ENCODE measurements at places on chromosomes 1 and 21.
A peak's percentile ranks its signal among the peaks of the same experiment; 100 is the strongest.

- H3K4me3 ChIP-seq, result no peak overlapping the region
- DNase-seq, result no peak
- no peaks in the 10 kb centered on the region for H3K36me3 ChIP-seq
- no peaks in the 10 kb centered on the region for H3K27me3 ChIP-seq
- H3K27ac ChIP-seq, result no peak overlapping the region
Measured at GRCh38 chr1:189103956-189104355, 1373.7 kb downstream of the BRINP3 start.

- H3K4me1 ChIP-seq, result peaks cover 19% of the 10 kb centered on the region
- H3K36me3 ChIP-seq, result no peaks in the 10 kb centered on the region
- H3K4me3 ChIP-seq, result no peak overlapping the region
- H3K27me3 ChIP-seq, result peaks cover 5% of the 10 kb centered on the region
- peak; percentile 82 for DNase-seq
- no peak overlapping the region for H3K27ac ChIP-seq
Measured at GRCh38 chr1:36123356-36123755, 1.7 kb downstream of the COL8A2 start.

- no peaks in the 10 kb centered on the region for H3K36me3 ChIP-seq
- H3K4me1 ChIP-seq, result no peaks in the 10 kb centered on the region
- H3K27ac ChIP-seq, result no peak overlapping the region
- H3K4me3 ChIP-seq, result no peak overlapping the region
Measured at GRCh38 chr1:238370599-238370998, 479.9 kb upstream of the ZP4 start.

DNA sequence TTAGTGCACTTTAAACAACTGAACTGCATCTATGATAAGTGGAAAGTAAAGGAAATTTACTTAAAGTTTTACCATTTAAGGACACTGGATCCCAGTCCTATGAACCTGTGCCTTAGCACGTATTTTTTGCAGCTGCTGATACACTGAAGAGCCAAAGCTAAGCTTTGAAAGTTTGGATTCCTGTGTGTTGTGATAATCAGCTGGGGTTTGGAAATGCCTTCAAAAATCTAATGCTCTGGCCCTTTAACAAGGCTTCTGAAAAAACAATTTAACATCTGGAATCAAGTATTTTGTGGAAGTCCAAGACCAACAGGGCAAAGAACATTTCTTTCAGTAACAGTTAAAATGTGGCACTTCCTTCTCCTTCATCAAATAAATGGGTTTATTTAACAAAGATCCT lies 51.8 kb downstream of the DDAH1 start:
- no peaks in the 10 kb centered on the region for H3K27me3 ChIP-seq
- H3K4me1 ChIP-seq, result no peaks in the 10 kb centered on the region
- DNase-seq, result no peak
- no peak overlapping the region for H3K27ac ChIP-seq
- H3K4me3 ChIP-seq, result no peak overlapping the region
- no peaks in the 10 kb centered on the region for H3K36me3 ChIP-seq

GRCh38 chr1:7513081-7513480 lies 258.0 kb upstream of the VAMP3 start:
- no peak overlapping the region for H3K4me3 ChIP-seq
- no peaks in the 10 kb centered on the region for H3K27me3 ChIP-seq
- no peak overlapping the region for H3K27ac ChIP-seq
- no peak for DNase-seq

GRCh38 chr21:28543975-28544374 lies 448.7 kb downstream of the LTN1 start:
- no peaks in the 10 kb centered on the region for H3K4me1 ChIP-seq
- no peak overlapping the region for H3K27ac ChIP-seq
- DNase-seq, result no peak

- H3K4me3 ChIP-seq, result no peak overlapping the region
- H3K4me1 ChIP-seq, result peaks cover 6% of the 10 kb centered on the region
- DNase-seq, result no peak
- H3K27me3 ChIP-seq, result no peaks in the 10 kb centered on the region
- H3K36me3 ChIP-seq, result peaks cover 56% of the 10 kb centered on the region
- no peak overlapping the region for H3K27ac ChIP-seq
Measured at GRCh38 chr1:114746450-114747121, 11.2 kb downstream of the CSDE1 start.

GRCh38 chr1:43711049-43711448 lies 3.7 kb downstream of the ST3GAL3 start:
- H3K36me3 ChIP-seq, result no peaks in the 10 kb centered on the region
- H3K4me3 ChIP-seq, result no peak overlapping the region
- no peak overlapping the region for H3K27ac ChIP-seq

DNA sequence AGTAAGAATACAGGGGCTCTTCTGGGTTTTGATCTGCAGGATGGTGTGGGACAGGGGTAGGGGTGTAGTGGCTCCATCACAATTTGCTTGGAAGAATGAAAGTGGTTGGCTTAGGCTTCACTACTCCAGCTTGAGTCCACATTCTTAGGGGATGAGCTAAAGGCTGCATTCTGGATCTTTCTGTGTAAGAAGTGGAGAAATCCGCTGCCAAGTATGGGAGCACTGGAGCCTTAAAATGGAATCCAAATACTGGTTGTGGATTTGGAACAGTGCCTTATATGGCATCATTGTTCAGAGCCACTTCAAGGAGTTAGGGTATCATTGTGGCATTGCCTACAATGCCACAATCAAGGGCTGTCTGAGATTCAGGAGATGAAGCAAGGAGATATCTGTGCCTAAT lies 187.1 kb downstream of the LMO4 start:
- H3K4me3 ChIP-seq, result no peak overlapping the region
- no peaks in the 10 kb centered on the region for H3K36me3 ChIP-seq
- no peak overlapping the region for H3K27ac ChIP-seq
- DNase-seq, result no peak

- no peaks in the 10 kb centered on the region for H3K36me3 ChIP-seq
- H3K27me3 ChIP-seq, result peaks cover 6% of the 10 kb centered on the region
- no peak overlapping the region for H3K27ac ChIP-seq
- DNase-seq, result peak; percentile 66
Measured at GRCh38 chr1:206982216-206982615, 12.0 kb upstream of the FCAMR start.

- H3K36me3 ChIP-seq, result peaks cover 3% of the 10 kb centered on the region
- DNase-seq, result peak; percentile 16
- no peaks in the 10 kb centered on the region for H3K27me3 ChIP-seq
- peaks cover 15% of the 10 kb centered on the region for H3K4me1 ChIP-seq
- H3K4me3 ChIP-seq, result peak overlapping the region; percentile 95
Measured at GRCh38 chr1:38990386-38990737, 714 bp upstream of the AKIRIN1 start.

DNA sequence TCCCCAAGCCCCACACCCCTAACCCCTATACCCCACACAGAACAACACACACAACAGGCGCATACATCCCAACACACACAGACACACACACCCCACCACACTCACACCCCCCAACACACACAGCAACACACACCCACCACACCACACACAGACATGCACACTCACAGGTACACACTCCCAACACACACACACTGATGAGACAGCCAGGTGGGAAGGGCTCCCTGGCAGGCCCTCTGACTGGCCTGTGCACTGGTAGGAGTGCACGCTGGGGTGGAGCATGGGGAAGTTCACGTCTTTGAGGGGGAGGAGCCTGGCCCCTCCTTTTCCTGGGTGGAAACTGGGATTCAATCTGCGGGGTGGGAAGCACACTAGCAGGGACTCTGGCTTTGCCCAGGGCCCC lies 116.7 kb downstream of the RHOU start:
- DNase-seq, result no peak
- H3K4me3 ChIP-seq, result no peak overlapping the region
- H3K27me3 ChIP-seq, result no peaks in the 10 kb centered on the region
- no peak overlapping the region for H3K27ac ChIP-seq
- no peaks in the 10 kb centered on the region for H3K36me3 ChIP-seq

DNA sequence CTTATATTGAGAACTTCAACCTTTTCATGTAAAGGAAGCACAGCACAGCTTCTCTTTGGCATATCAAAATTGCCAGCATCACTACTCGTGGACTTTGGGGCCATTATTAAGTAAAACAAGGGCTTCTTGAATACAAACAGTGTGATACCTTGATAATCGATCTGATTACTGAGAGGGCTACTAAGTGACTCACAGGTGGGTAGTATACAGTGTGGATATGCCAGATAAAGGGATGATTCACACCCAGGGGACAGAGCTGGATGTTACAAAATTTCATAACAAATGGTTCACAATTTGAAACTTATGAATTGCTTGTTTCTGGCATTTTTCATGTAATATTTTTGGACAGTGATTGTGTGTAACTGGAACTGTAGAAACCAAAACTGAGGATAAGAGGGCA lies 15.4 kb downstream of the HDAC1 start:
- H3K4me1 ChIP-seq, result no peaks in the 10 kb centered on the region
- H3K36me3 ChIP-seq, result peaks cover 15% of the 10 kb centered on the region
- no peak overlapping the region for H3K27ac ChIP-seq
- no peak overlapping the region for H3K4me3 ChIP-seq
- no peak for DNase-seq

- no peak for DNase-seq
- H3K27me3 ChIP-seq, result no peaks in the 10 kb centered on the region
- no peak overlapping the region for H3K27ac ChIP-seq
- no peaks in the 10 kb centered on the region for H3K4me1 ChIP-seq
- no peaks in the 10 kb centered on the region for H3K36me3 ChIP-seq
- no peak overlapping the region for H3K4me3 ChIP-seq
Measured at GRCh38 chr1:192776998-192777397, 31.8 kb upstream of the RGS2 start.

GRCh38 chr1:175388285-175388684 lies 195.7 kb upstream of the KIAA0040 start:
- H3K36me3 ChIP-seq, result no peaks in the 10 kb centered on the region
- H3K4me3 ChIP-seq, result no peak overlapping the region
- no peak for DNase-seq
- no peak overlapping the region for H3K27ac ChIP-seq
- no peaks in the 10 kb centered on the region for H3K27me3 ChIP-seq
- H3K4me1 ChIP-seq, result no peaks in the 10 kb centered on the region

GRCh38 chr1:3821004-3821403 lies 24.7 kb upstream of the LRRC47 start:
- no peaks in the 10 kb centered on the region for H3K27me3 ChIP-seq
- H3K4me1 ChIP-seq, result no peaks in the 10 kb centered on the region
- no peak overlapping the region for H3K4me3 ChIP-seq
- peaks cover 11% of the 10 kb centered on the region for H3K36me3 ChIP-seq
- DNase-seq, result no peak

DNA sequence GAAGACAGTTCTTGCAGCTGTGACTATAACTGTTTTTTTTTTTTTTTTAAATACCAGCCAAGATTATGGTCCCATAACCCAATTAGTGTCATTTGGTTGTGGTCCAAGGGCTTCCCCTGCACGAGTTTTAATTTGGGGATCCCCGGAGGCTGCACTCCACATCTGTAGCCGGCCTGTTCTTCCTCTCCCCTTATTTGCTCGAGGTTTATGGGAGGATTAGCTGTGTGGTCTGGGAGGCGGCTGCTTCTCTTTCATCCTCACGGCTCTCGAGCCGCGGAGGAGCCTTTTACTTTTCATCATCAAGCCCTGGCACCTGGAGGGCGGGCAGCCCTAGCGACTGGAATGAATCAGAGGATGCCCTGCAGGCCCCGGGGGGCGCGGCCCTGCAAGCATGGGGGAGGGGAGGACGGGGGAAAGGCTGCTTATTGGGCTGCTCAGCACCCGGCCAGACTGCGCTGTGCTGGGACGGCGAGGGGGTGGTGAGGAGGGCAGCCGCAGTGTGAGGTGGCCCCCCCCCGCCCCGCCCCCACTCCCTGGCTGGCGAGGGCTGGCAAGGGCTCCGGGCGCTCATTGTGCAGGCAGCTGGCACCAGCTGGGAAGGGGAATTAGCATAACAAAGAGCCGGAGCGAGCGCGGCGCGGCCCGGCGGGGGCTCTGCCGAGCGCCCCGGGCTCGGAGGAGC lies 18.5 kb downstream of the SERTAD4 start:
- H3K27ac ChIP-seq, result no peak overlapping the region
- peak; percentile 66 for DNase-seq
- H3K36me3 ChIP-seq, result no peaks in the 10 kb centered on the region
- H3K4me1 ChIP-seq, result peaks cover 31% of the 10 kb centered on the region

GRCh38 chr1:15543589-15544568 lies 17.2 kb downstream of the DNAJC16 start:
- peak overlapping the region; percentile 54 for H3K27ac ChIP-seq
- peaks cover 75% of the 10 kb centered on the region for H3K36me3 ChIP-seq
- no peak overlapping the region for H3K4me3 ChIP-seq
- H3K27me3 ChIP-seq, result no peaks in the 10 kb centered on the region

GRCh38 chr1:177170756-177171535 lies at the start of gene BRINP2:
Gene BRINP2, plus strand, starts transcription at chr1:177170958. Its CDS starts 58,919 bp downstream, at chr1:177229877.
- no peaks in the 10 kb centered on the region for H3K4me1 ChIP-seq
- no peak within 1 kb of the TSS for H3K4me3 ChIP-seq
- H3K36me3 ChIP-seq, result no peaks in the 10 kb centered on the region
- H3K27ac ChIP-seq, result no peak within 1 kb of the TSS

DNA sequence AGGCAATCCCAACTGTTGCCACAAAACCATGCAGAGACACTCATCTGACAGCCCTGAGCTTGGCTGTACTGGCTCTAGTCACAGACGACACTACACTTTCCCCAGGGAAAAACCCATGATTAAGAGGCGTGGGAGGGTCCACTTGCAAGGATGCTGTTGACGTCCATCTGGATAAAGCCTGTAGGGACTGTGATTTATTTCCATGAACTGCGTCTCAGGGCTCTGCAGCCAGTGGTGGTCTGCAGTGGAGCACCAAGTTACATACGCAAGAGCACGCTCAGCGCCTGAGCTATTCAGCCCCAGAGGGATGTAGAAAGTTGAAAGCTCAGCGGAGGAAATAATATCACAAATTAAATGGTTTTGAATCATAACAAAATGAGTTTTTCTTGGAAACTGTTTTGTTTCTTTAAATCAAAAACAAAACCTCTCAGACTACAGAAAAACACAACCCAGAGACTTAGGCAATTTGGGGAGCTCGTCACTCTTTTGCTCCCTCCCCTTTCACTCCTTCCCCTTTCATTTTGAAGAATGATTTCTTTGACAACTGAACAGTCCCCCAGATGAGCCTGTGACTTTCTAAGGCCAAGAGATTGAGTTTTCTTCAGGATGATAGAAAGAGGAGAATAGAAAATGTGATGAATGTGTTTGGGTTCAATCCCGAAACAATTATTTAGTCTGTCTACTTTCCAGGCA lies 71.2 kb downstream of the NGF start:
- H3K4me1 ChIP-seq, result no peaks in the 10 kb centered on the region
- no peaks in the 10 kb centered on the region for H3K27me3 ChIP-seq
- H3K36me3 ChIP-seq, result no peaks in the 10 kb centered on the region
- no peak for DNase-seq
- no peak overlapping the region for H3K27ac ChIP-seq
- H3K4me3 ChIP-seq, result no peak overlapping the region

- no peak overlapping the region for H3K4me3 ChIP-seq
- peaks cover 1% of the 10 kb centered on the region for H3K4me1 ChIP-seq
- DNase-seq, result no peak
- peaks cover 22% of the 10 kb centered on the region for H3K36me3 ChIP-seq
Measured at GRCh38 chr1:113769601-113769970, 10.3 kb upstream of the PHTF1 start.

DNA sequence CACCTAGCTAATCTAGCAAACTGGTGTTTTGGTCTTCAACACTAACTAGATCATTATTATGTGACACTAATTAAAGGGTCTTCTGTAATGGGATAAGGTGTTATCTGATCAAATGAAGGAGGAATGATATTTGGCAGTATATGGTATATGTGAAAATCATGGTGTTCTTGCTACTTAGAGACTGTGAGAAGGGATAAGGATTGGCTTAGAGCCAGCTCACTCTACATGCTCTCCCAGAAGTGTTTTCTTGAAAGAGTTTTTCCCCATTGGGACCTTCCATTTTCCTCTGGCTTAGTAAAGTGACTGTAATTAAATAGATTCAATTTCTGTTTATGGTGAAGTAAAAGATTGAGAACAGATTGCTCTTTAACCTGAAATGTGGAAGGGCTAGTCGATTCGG lies 71.2 kb upstream of the RGL1 start:
- H3K27ac ChIP-seq, result no peak overlapping the region
- no peaks in the 10 kb centered on the region for H3K36me3 ChIP-seq
- no peaks in the 10 kb centered on the region for H3K27me3 ChIP-seq
